HT-29 (cell line): ENCODE measurements at places on chromosomes 3 and 15.

DNA sequence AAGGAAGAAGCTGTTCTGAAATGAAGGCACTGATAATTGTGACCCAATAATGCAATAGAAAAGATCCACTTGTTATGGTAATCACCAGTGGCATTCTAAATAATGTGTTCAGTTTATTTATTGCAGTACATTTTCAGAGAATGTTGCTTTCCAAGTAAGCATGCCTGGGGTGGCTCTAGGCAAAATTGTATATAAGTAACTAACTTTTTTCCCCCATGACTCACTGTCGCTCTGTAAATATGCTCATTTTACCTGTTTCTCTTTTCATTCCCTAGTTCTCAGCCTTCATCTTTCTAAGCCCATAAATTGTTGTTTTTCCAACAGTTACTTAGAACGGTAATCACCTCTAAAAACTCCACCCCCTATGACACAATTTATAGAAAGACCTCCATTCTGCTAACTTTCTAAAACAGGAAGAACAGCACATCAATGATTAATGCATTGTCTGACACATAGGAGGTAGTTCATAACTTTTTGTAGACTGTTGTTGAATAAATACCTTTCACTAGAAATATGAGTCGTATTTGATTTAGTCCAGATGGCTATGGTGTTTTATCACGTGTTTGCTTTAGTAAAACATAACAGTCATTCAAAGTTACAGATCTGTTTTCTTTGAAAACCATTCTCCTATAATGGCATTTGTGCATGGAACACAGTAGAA, 143.1 kb downstream of the LSAMP start:
- no peak for DNase-seq

DNA sequence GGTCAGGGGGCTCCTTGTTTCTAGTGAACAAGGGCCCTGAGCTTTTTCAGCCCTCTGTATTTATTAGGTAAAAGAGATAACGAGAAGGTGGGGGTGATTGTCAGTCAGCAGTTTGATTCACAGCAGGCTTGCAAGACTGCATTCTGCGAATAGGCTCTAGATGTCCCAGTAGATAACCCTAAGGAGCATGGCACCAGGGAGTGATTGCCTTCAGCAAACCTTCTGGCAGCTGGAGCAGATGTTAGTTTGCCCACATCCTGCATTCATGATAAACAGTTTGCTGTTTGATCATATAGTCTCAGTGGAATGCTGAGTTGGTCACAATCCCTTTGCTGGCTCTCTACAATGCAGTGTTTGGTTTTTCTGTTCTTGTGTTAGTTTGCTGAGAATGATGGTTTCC, 161.3 kb upstream of the GADL1 start:
- no peak for DNase-seq

- no peak for DNase-seq
These were observed 4.6 kb downstream of the ITGA11 start for GRCh38 chr15:68427366-68427765.

DNA sequence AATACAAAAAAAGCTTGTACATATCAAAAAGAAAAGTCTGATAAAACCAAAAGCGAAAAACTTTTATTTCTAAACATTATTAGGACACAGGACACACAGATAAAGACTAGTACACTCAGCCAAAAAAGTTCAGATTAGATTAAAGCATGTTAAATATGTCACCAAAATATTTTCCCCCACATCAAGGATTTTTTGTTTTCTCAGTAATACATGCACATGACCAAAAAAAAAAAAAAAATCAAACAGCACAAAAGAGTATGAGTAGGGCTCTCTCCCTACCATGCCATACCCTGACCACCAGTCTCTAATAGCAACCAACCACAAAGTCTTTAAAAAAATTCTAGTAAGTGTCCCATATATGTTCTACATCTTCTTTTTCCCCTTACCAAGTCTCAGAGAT, 77.4 kb downstream of the LRRFIP2 start:
- no peak for DNase-seq

DNA sequence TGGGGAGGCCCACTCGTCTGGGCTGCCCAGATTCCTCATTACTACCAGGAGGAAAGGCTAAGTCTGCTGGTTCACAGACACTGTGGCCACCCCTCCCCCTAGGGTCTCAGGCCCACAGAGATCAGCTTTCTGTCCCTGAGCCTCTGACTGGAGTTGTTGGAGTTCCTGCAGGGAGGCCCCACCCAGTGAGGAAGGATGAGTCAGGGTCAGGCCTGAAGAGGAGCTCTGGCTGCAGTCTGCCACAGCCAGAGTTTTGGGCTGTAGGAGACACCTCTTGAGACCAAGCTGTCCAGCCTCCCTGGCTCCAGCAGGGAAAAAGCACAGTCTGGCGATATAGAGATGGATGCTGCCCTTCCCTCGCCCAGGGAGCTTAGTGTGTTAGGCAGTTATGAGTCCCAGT, 720.9 kb upstream of the SEMA6D start:
- no peak for DNase-seq

GRCh38 chr15:74540161-74540760, 759 bp upstream of the ARID3B start:
- DNase-seq: no peak

DNA sequence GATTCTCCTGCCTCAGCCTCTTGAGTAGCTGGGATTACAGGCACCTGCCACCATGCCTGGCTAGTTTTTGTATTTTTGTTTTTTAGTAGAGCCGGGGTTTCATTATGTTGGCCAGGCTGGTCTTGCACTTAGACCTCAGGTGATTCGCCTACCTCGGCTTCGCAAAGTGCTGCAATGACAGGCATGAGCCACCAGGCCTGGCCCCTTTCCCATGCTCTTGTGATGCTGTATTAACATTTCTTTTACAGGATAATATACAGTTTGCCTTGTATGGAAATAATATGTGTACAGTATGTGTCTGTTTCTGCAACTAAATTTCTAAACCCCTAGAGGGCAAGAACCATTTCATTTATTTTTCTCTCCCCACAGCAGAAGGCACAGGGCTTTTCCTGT, 37.8 kb downstream of the SCG5 start:
- no peak for DNase-seq

GRCh38 chr3:127162947-127163645, 29.8 kb upstream of the PRR23E start:
- DNase-seq: no peak

DNA sequence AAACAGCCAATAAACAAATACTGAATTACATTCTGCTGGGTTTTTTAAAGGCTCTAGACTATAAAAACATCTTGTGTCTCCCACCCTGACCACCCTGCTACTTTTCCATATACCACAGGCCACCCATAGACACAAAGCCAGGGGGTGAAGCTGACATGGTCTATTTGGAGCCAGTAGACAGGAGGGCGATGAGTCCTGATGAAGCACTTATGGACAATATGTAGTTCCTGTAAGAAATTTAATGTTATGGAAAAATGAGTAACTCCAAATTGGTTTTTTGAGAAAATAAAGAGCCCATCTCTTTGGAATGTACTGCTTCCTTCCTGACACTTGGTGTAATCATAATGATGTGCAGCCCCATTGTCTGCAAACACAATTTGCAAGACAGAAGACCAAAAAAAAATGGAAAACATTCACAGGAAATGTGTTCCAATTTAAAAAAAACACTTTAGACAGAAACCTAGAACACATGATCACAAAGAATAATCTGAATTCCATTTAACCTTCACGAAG, 11.8 kb downstream of the SSR3 start:
- no peak for DNase-seq

GRCh38 chr3:43870844-43871626, 180.3 kb downstream of the ABHD5 start:
- DNase-seq: no peak

DNA sequence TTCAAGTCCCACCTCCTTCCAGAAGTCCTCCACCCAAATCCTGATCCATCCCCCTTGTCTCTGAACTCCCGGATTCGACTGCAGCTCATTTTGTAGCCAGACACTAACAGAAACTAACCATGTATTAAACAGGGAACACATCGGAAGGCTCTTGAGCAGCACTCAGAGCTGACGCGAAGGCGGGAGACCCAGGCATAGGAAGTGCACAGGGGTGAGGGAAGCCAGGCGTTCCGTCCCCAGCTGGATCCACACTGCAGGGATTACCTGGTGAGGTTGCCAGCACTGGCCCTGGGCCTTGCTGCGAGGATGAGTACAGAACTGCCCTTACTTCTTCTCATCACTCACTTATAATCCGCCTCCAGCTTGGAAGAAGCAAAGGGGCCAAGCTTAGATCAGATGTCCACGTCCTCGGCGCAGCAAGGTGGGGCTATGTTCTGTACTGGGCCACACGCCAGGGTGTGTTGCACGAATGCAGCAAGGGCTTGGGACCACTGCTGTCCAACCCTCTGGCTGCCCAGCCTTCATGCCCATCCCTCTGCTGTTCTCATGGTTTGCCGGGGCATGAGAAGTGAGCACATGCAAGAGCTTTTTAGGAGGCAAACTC, 124.2 kb upstream of the SMAD3 start:
- no peak for DNase-seq

DNA sequence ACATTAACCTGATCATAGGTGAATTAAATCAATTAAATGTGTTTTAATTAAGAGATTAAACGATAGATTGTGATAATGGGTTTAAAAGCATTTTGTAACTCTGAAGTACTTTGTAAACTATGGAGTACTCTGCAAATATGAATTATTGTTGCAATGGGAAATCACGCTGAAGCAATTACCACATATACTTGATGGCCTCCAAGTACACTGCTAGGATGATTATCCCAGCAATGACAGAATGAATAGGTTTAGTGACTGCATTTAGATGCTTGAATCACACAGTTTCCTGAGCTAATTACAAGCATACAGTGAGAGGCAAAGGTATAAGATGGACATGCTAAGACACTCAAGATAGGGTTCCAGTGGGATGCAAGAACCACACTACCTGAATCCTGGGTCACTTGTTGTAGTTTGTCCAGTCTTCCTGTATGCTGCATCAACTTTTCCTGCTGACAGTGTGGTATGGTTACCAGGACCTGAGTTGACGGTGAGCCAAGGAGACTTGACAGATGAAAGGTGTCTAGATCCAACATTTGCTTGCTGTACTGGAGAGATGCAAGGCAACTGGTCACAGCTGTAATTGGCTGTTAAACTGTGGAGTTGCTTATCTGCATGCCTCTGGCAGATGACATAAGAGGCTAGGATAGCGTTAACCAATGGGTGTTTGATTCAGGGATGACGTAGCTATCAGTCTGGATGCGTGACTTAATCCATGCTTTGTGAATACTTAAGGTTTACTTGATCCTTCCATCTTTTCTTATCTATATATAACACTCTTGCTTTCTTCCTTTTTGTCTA, 38.0 kb downstream of the RNF13 start:
- DNase-seq: no peak

GRCh38 chr15:87619161-87619960, 637.2 kb downstream of the NTRK3 start:
- no peak for DNase-seq

DNA sequence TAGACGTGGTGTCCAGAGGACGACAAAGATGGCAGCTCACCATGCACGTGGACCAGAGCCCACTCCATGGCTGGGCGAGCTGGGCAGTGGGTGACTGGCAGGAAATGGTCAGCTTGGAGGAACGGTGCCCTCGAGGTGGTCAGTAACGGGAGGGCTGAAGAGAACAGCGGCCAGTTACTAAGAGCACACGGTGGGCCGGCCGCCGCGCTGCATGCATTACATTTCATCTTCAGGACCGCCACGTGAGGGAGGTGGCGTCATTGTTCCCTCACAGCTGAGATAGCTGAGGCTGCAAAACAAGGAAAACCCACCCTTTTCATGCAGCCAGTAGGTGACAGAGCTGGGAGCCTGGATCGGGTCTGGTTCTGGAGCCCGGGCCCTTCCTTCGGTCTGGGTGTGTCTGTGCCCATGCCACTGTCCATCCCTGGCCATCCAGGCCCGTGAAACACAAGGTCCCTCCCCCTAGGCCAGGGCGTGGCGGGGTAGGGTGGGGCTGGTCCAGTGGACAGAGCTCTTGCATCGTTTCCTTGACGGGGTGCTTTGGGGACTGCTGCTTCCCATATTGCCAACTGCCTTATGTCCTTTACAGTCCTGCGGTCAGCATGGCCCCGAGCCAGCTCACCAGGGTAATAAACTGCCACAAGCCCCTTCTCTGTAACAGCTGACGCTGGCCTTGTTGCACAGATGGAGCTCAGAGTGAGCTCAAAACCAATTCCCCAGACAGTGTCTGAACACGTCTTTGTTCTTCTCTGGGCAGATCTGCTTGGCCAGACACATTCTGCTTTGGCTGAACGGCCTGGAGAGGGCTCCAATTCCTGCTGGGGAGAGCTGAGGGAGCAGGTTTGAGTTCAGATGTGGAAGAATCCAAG, 51.8 kb downstream of the RGMA start:
- DNase-seq: peak; percentile 14

GRCh38 chr15:65466901-65467300, 44.2 kb upstream of the IGDCC4 start:
- DNase-seq: no peak

- no peak for DNase-seq
These were observed 353.6 kb downstream of the CNTN4 start for GRCh38 chr3:2452249-2452648.

GRCh38 chr3:13466781-13467180, 13.3 kb upstream of the HDAC11 start:
- DNase-seq: no peak

DNA sequence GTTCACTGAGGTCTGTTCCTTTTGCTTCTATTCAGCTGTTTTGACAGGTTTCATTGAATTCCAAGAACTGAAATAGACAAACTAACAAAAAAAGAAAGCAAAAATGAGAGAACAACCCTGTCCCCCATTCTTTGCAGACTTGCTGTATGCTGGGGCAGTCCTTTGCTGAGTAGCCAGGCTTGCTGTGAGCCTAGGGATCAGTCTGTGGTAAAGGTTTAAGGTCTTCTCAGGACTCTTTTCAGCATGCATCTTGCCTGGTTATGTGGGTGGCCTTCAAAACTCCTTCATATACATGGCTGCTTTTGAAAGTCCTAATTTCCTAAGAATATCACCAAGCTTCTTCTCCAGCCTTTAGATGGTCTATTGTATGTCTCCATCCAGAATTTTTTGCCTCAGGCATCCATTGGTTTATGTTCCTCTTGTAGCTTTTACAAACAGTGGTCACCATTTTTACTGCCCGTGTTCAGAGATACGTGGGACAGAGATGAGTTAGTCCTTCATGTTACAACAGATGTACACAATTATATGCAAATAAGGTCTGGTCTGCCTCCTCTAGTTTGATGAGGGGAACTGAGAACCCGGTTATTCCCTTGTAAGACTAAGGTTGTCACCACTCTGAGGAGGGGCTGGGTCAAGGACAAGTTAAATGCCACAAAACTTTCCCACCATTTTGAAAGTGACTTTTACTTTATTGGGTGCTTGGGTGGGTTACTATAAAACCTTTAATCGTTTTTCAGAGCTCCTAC, 41.4 kb downstream of the SACM1L start:
- DNase-seq: no peak

GRCh38 chr3:30319713-30320112, 286.7 kb upstream of the TGFBR2 start:
- DNase-seq: peak; percentile 64
